Lung microvascular endothelial cell (primary cell): ENCODE measurements at places on chromosomes 2 and 18. TPM values are rescaled to one million over a fixed set of nuclear protein-coding genes. Genes with fewer than 3 reads are reported as not detected.

The RMDN2 gene
- total RNA-seq = 1.6 and 2.0 TPM in 2 replicates

The KYNU gene
- 0.22 TPM in 1 of 2 replicates, not detected in the other for total RNA-seq

The C2orf66 gene
- not detected in 2 replicates for total RNA-seq

The SCTR gene
- not detected in 2 replicates for total RNA-seq

GRCh38 chr2:27890924-27891672 is 569 bp downstream of the BABAM2 start:
- peak; percentile 94 for DNase-seq

- no peak for DNase-seq
Measured at GRCh38 chr2:143764261-143764660, 635.0 kb downstream of the ARHGAP15 start.

- no peak for DNase-seq
Measured at GRCh38 chr2:233011268-233011650, 1.8 kb downstream of the NGEF start.

GRCh38 chr2:172380436-172381274 is 46.7 kb upstream of the ITGA6 start:
- peak; percentile 40 for DNase-seq

GRCh38 chr2:232563580-232563979 is 13.1 kb downstream of the EIF4E2 start:
- DNase-seq = no peak

DNA sequence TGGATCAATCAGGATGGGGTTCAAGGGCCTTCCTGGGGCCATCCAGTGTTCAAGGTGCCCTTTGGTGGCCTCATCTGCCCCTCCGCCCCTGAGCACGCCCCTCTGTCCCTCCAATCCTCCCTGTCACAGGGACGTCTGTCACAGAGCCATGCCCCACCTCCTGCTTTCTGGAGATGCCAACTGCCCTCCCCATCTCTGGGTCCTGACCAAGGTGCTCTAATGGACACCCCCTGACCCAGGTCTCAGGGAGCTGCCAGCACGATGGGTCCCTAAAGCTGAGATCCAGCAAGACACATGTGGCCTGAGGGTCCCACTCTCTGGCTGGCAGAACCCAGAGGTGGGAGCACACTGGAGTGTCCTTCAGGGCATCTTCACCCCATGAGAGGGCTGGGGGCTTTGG is 2.1 kb upstream of the TEKT4 start:
- DNase-seq = no peak

- peak; percentile 57 for DNase-seq
Measured at GRCh38 chr2:169716238-169716886, 17.3 kb upstream of the KLHL23 start.

- no peak for DNase-seq
Measured at GRCh38 chr18:65859075-65859474, 108.3 kb downstream of the CDH7 start.

DNA sequence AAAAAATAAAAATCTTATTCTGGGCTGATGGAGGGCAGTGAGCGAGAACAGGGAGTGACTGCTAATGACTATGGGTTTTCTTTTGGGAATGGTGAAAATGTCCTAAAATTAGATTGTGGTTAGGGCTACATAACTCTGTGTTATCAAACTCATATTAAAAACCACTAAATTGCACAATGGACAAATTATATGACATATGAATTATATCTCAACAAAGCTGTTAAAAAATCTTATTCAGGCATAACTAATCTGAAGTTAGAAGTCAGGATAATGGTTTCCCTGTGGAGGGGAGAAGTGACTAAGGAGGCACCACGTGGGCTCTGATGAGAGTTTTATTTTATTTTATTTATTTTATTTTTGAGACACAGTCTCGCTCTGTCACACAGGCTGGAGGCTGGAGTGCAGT is 32.1 kb upstream of the DPP4 start:
- DNase-seq = no peak

DNA sequence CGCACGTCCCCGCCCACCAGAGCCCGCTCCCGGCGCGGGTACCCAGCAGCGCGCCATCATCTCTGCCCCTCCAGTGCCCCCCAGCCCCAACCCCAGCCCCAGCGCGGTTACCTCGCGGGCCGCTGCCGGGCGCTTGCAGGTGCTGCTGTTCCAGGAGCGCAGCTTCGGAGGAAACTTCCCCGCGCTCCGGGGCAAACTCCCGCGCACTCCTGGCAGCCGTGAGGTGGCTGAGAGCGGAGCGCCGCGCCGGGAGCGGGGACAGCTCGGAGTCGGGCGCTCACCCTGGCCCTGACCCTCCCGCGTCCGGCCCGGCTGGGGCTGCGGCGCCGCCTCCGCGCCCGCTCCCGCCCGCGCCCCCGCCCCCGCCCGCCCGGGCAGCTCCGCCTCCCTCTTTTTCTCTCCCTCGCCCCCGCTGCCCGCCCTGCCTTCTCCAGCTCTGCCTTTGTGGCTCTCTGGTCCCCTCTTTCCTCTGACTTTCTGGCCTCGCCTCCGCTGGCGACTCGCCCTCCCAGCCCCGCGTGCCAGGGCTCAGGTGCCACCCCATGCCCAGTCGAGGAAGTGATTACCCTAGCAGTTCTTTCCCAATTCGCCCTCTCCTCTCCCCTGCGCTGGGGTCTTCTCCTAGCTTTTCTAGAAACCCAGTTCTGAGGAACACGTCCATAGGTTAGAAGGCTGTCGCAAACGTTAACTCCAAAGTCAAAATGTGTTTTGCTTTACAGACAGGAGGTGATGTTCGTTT is at the start of gene CHST9:
Gene CHST9, minus strand, starts transcription at position 284 of the 739 bp plus-strand sequence. CDS start 42,499 bp downstream, outside the sequence.
- DNase-seq = no peak

DNA sequence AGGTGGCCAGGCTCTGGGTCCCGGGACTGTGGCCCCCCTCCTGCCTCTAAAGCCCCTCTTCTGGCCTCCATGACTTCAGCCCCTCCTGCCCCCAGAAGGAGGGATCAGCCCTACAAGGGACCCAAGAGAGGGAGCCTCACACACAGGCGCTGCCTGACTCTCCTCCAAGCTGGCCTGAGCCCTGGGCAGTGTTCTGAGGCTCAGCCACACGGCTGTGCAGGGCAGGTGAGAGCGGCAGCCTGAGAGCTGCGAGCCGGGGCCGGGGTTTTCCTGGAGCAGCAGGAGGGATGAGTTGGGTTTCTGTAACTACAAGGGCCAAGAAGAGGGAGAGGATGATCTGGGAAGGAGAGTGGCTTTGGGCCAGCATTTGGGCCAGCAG is 70.1 kb downstream of the HPCAL1 start:
- no peak for DNase-seq
